Kidney epithelial cell (primary cell): ENCODE measurements at places on chromosomes 12 and 14. TPM values are rescaled to one million over a fixed set of nuclear protein-coding genes. Genes with fewer than 3 reads are reported as not detected.

CCDC177 gene
- total RNA-seq: under 0.01 and 0.13 TPM in 2 replicates

FOXA1 gene
- 7.4 and 8.2 TPM in 2 replicates for total RNA-seq

KCNH3 gene
- total RNA-seq: 0.21 and 0.41 TPM in 2 replicates

P2RX2 gene
- total RNA-seq: not detected in 2 replicates

BDKRB2 gene
- total RNA-seq: 0.89 and 1.2 TPM in 2 replicates

WBP11 gene
- total RNA-seq: 21.7 and 31.4 TPM in 2 replicates

RTL1 gene
- 1.1 and 1.2 TPM in 2 replicates for total RNA-seq

TMEM52B gene
- total RNA-seq: 0.48 TPM in 1 of 2 replicates, not detected in the other

PLXNC1 gene
- total RNA-seq: 0.21 and 0.55 TPM in 2 replicates

KLRC1 gene
- not detected in 2 replicates for total RNA-seq

ESRRB gene
- total RNA-seq: 0.07 TPM in 1 of 2 replicates, not detected in the other

RIPK3 gene
- total RNA-seq: 2.3 and 2.9 TPM in 2 replicates

ALDH1L2 gene
- total RNA-seq: 15.0 and 15.5 TPM in 2 replicates

MYF5 gene
- total RNA-seq: not detected in 2 replicates

NKX2-1 gene
- not detected in 2 replicates for total RNA-seq

KRT7 gene
- 1,242 and 1,355 TPM in 2 replicates for total RNA-seq

SERPINA12 gene
- not detected in 2 replicates for total RNA-seq

KRT72 gene
- total RNA-seq: not detected in 2 replicates

POTEG gene
- total RNA-seq: not detected in 2 replicates

ARHGEF25 gene
- total RNA-seq: 2.3 and 2.4 TPM in 2 replicates
